ENCODE measurements at places on chromosomes 5 and 9. TPM values are rescaled to one million over a fixed set of nuclear protein-coding genes. Genes with fewer than 3 reads are reported as not detected.

Gene RNF183
- total RNA-seq: not detected

Gene TBC1D9B
- 65.7 TPM for total RNA-seq

Gene GRHPR
- 175 TPM for total RNA-seq

Gene C8G
- total RNA-seq: 1.6 TPM

Gene SPATA6L
- 2.8 TPM for total RNA-seq

Gene CDC25C
- total RNA-seq: 10.5 TPM

Gene RBM22
- total RNA-seq: 48.9 TPM

Gene EEIG1
- total RNA-seq: 63.9 TPM

Gene PCDHGB4
- total RNA-seq: 0.79 TPM

Gene ABO
- not detected for total RNA-seq

Gene ZFP2
- not detected for total RNA-seq

Gene PCDHB13
- total RNA-seq: 0.07 TPM

Gene CWC27
- 13.9 TPM for total RNA-seq

Gene FBXL17
- 6.5 TPM for total RNA-seq

Gene ITGA1
- 1.4 TPM for total RNA-seq

Gene PAPPA
- total RNA-seq: 26.2 TPM

Gene SPINK1
- 0.95 TPM for total RNA-seq

Gene LECT2
- not detected for total RNA-seq

Gene NFIB
- total RNA-seq: 10.1 TPM

Gene ATP10B
- not detected for total RNA-seq

Gene EIF4E1B
- total RNA-seq: not detected

Gene IGFBPL1
- total RNA-seq: 2.3 TPM

Gene CDH9
- total RNA-seq: not detected

Gene PHYKPL
- total RNA-seq: 7.7 TPM

Gene BARHL1
- total RNA-seq: not detected

Gene TUSC1
- total RNA-seq: 6.2 TPM

Gene FAXDC2
- total RNA-seq: 0.31 TPM

Gene PCDHA12
- total RNA-seq: 3.4 TPM

Gene BHMT
- not detected for total RNA-seq

Gene FOXI1
- not detected for total RNA-seq

Gene CREB3
- 63.4 TPM for total RNA-seq

Gene ADAMTS12
- 6.6 TPM for total RNA-seq

Gene PTGER4
- total RNA-seq: 4.5 TPM

Gene PHF24
- 0.08 TPM for total RNA-seq

Gene PTGR1
- 336 TPM for total RNA-seq

Gene SYK
- 0.54 TPM for total RNA-seq

Gene OCLN
- total RNA-seq: 11.5 TPM

Gene SPINK6
- 0.49 TPM for total RNA-seq

Gene TMEM174
- total RNA-seq: not detected

Gene C1QTNF2
- 0.16 TPM for total RNA-seq

Gene ASS1
- total RNA-seq: 17.7 TPM

Gene ST8SIA4
- 0.58 TPM for total RNA-seq

Gene MSANTD3
- total RNA-seq: 75.2 TPM

Gene PCDHB6
- total RNA-seq: 0.89 TPM
